Heart left ventricle (tissue), 16 donors: ENCODE measurements at places on chromosomes 16 and 17. TPM values are rescaled to one million over a fixed set of nuclear protein-coding genes. Genes with fewer than 3 reads are reported as not detected.

DNA sequence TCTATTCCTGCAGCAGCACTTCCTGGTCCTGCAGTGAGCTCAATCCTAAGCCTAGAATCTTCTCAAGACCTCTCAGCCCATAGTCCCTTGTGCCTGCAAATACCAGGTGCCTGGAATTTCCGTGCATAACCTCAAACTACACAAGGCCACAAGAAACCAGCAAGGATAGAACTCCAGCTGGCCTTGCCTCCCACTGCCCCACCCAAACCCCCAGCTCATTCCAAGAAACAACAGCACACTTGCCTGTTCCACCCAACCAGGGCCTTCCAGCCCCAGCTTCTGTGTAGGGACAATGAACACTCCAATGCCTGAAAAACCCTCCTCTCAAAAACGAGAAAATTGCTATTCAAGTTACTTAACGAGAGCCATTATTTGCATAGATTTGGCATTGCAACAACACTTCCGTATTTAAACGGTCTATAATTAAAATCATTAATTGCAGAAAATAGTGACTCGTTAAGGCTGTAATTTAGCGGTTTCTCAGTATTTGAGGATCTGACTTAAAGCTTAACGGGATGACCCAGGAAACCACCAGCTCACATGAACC, 147.0 kb downstream of the C16orf78 start:
- no peak overlapping the region for H3K4me3 ChIP-seq
- H3K4me1 ChIP-seq = no peaks in the 10 kb centered on the region
- no peak overlapping the region for H3K27ac ChIP-seq
- no peak for DNase-seq
- peaks cover 23% of the 10 kb centered on the region for H3K36me3 ChIP-seq

DNA sequence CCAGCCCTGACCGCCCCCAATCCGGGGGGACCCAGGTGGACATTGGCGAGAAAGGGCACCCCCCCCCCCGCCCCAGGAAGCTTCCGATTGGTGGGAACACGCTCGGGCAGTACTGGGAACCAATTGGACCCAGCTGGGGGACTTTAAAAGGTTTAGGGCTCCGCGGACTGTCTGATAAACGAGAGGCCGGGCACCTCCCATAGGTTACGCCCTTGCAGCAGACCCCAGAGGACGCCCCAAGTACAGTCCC, 245 bp downstream of the TMEM256 start:
- no peaks in the 10 kb centered on the region for H3K36me3 ChIP-seq
- H3K4me3 ChIP-seq = peak overlapping the region; percentile 67
- H3K27me3 ChIP-seq = no peaks in the 10 kb centered on the region
- peak overlapping the region; percentile 90 for H3K27ac ChIP-seq

- no peaks in the 10 kb centered on the region for H3K36me3 ChIP-seq
- DNase-seq = no peak
- H3K4me1 ChIP-seq = peaks cover 20% of the 10 kb centered on the region
- peaks cover 37% of the 10 kb centered on the region for H3K27me3 ChIP-seq
These were observed at the start of gene TRIM72 for GRCh38 chr16:31213877-31214707. TRIM72 (plus strand) TSS chr16:31214119; CDS start chr16:31214739, 620 bp downstream.

DNA sequence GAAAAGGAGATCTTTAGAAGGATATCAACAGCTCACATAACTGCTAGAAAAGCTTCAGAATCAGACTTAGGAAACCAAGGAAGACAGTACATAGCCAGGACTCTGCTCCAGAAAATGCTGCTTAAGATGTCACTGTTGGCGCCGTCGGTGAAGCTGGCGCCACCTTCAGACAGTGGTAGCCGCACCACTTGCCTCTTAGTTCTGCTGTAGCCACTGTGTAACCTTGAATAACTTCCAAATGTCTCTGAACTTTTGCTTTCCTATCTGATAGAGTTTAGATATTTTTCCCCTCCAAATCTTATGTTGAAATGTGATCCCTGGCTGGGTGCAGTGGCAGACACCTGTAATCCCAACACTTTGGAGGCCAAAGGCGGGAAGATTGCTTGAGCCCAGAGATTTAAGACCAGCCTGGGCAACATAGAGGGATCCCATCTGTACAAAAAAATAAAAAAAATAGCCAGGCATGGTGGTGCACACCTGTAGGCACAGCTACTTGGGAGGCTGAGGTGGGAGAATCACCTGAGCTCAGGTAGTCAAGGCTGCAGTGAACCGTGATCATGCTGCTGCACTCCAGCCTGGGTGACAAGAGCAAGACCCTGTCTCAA, 6.3 kb upstream of the USP31 start:
- H3K27me3 ChIP-seq = no peaks in the 10 kb centered on the region
- H3K27ac ChIP-seq = no peak overlapping the region
- DNase-seq = no peak
- no peaks in the 10 kb centered on the region for H3K4me1 ChIP-seq
- H3K36me3 ChIP-seq = no peaks in the 10 kb centered on the region

- no peak overlapping the region for H3K27ac ChIP-seq
- no peaks in the 10 kb centered on the region for H3K36me3 ChIP-seq
- no peaks in the 10 kb centered on the region for H3K4me1 ChIP-seq
- no peak overlapping the region for H3K4me3 ChIP-seq
- DNase-seq = no peak
These were observed 28.3 kb downstream of the C16orf95 start for GRCh38 chr16:87288753-87289362.

GRCh38 chr17:43723697-43724359, 34.8 kb downstream of the SOST start:
- H3K27me3 ChIP-seq = no peaks in the 10 kb centered on the region
- H3K36me3 ChIP-seq = no peaks in the 10 kb centered on the region
- H3K4me1 ChIP-seq = peaks cover 18% of the 10 kb centered on the region
- DNase-seq = no peak
- H3K27ac ChIP-seq = no peak overlapping the region

- no peak for DNase-seq
- H3K27ac ChIP-seq = no peak overlapping the region
- H3K36me3 ChIP-seq = no peaks in the 10 kb centered on the region
- no peak overlapping the region for H3K4me3 ChIP-seq
- no peaks in the 10 kb centered on the region for H3K4me1 ChIP-seq
- H3K27me3 ChIP-seq = no peaks in the 10 kb centered on the region
These were observed 607.1 kb downstream of the KCNJ2 start for GRCh38 chr17:70776441-70776840.

- H3K27me3 ChIP-seq = no peaks in the 10 kb centered on the region
- H3K36me3 ChIP-seq = no peaks in the 10 kb centered on the region
- H3K27ac ChIP-seq = peak overlapping the region; percentile 97
- H3K4me1 ChIP-seq = peaks cover 38% of the 10 kb centered on the region
- DNase-seq = peak; percentile 50
These were observed 656 bp upstream of the IGFBP4 start for GRCh38 chr17:40442392-40443195.

GRCh38 chr16:14511800-14512135, 118.3 kb downstream of the PARN start:
- no peak overlapping the region for H3K27ac ChIP-seq
- no peak overlapping the region for H3K4me3 ChIP-seq
- DNase-seq = no peak
- no peaks in the 10 kb centered on the region for H3K27me3 ChIP-seq
- H3K4me1 ChIP-seq = peaks cover 28% of the 10 kb centered on the region
- no peaks in the 10 kb centered on the region for H3K36me3 ChIP-seq

GRCh38 chr16:17224879-17225281, 245.9 kb downstream of the XYLT1 start:
- no peak overlapping the region for H3K4me3 ChIP-seq
- H3K27me3 ChIP-seq = no peaks in the 10 kb centered on the region
- peaks cover 6% of the 10 kb centered on the region for H3K4me1 ChIP-seq
- H3K27ac ChIP-seq = peak overlapping the region; percentile 31
- DNase-seq = peak; percentile 64
- H3K36me3 ChIP-seq = no peaks in the 10 kb centered on the region

Gene GOT2
- total RNA-seq = 590 TPM

Gene JPT1
- total RNA-seq = 16.0 TPM
